ENCODE measurements at places on chromosomes 5 and 9.

DNA sequence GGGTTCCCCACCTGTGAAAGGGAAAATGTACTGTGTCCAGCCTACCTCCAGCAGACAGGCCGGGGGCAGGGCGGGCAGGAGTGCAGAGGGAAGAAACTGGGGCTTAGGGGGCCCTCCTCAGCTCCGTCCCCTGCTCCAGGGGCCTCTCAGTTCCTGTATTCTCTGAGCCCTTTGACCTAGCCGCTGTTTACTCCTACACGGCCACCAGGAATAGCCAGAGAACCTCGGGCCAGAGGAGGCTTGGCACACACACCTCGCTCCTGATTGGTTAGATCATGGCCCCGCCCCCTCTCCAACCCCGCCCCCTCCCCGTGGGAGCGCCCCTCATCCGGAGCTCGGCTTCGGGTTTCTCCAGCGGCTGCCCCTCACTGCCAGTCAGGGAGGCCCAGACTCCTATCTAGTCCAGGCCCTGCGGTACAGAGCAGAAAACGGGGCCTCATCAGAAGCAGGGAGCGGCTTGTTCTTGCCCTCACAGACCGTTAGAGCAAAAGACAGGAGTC is 2.2 kb downstream of the ST6GALNAC6 start:
- DNase-seq, result no peak

GRCh38 chr9:20579524-20580314 is 42.6 kb downstream of the MLLT3 start:
- no peak for DNase-seq

DNA sequence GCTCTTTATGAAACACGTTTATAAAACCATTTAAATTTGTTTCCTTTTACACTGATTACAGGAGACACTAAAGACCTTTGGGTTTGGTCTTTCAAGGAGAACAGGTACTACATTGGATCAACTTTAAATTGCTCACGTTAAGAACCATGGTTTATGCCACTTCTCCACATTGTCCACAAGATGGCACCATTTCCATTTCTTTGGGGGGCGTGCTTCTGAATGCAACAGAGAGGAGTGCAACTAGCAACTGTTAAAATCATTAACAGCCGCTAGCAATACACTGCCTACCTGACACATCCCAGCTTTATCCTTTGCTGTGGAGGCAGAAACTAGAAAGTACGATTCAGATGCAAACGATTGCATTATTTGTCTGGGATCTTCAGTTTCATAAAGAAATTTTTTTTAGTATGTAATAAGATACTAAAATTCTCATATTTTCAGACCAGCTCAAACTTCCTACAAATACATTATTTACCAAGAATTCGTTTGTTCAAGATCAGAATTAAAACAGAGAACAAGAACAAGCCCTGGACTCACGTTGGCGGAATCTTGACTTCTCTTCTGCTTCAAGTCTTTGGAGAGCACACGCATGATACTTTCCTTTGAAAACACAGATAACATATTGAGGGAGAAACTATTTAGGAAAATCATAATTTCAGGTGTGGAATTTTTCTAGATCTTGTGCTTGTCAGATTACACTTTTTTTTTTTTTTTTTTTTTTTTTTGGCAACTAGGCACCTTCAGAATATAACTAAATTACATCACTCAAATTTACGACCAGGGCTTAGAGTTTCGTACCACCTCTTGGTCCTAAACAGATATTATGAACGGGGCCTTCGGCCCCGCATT is 702 bp downstream of the CDC20B start:
- peak; percentile 88 for DNase-seq

DNA sequence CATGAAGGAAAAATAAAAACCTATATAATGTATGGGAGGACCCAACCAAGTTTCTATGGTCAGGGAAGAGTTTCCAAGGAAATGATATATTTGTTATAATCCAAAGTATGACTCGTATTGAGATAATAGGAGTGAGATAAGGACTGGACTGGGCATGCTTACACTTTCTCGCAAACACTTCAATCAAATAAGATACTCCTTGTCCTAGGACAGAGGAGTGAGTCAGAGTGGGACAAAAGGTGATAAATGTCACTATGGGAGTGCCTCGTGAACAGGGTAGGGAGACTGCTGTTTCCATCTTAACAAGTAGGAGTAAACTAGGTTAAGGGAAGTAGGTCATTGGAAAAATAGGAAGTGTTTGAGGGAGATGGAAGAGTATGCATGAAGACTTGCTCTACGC is 47.2 kb downstream of the MACIR start:
- DNase-seq, result no peak

DNA sequence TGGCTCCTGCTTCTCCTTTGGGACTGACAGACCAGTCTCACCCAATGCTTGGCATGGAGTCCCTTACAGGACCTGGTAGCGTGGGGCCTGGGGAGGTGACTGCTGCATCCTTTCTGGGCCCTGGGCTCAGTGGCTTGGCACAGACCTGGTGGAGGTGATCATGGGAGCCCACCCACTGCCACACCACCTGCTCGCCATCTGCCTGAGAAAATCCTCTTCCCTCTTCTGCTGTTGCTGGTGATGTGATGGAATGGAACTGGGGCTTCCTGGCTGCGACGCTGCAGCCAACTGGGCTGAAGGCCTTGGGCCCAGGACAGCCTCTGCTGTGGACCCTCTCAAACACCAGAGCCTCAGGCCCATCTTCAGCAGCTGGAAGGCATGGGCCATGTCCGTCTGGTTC is 122.5 kb upstream of the PANK3 start:
- DNase-seq, result no peak

- no peak for DNase-seq
These were observed 37.1 kb upstream of the GDNF start for GRCh38 chr5:37876943-37877342.

- DNase-seq, result no peak
These were observed 375.9 kb downstream of the KIF4B start for GRCh38 chr5:155389498-155389897.

- DNase-seq, result no peak
These were observed 366.9 kb upstream of the IRX2 start for GRCh38 chr5:3118340-3118739.

GRCh38 chr5:180133060-180133459 is 61.5 kb upstream of the RNF130 start:
- DNase-seq, result no peak

GRCh38 chr5:177317959-177318377 is 6.3 kb upstream of the MXD3 start:
- peak; percentile 46 for DNase-seq

DNA sequence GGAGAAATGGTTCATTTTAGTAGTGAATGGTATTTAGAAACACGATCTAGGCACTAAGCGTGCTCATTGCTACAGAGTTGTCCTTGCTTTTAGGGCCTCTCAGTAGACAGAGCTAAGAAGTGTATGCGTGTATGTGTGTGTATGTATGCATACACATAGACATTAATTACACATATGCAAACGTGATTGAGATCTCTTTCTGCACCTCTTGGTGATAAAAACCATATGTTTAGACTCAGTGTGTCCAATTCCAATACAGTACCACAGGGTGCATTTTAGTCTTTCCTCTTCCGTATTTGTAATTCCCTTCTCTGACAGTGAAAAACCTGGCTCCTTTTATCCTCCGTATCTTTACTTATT is 13.1 kb downstream of the TRIO start:
- no peak for DNase-seq

DNA sequence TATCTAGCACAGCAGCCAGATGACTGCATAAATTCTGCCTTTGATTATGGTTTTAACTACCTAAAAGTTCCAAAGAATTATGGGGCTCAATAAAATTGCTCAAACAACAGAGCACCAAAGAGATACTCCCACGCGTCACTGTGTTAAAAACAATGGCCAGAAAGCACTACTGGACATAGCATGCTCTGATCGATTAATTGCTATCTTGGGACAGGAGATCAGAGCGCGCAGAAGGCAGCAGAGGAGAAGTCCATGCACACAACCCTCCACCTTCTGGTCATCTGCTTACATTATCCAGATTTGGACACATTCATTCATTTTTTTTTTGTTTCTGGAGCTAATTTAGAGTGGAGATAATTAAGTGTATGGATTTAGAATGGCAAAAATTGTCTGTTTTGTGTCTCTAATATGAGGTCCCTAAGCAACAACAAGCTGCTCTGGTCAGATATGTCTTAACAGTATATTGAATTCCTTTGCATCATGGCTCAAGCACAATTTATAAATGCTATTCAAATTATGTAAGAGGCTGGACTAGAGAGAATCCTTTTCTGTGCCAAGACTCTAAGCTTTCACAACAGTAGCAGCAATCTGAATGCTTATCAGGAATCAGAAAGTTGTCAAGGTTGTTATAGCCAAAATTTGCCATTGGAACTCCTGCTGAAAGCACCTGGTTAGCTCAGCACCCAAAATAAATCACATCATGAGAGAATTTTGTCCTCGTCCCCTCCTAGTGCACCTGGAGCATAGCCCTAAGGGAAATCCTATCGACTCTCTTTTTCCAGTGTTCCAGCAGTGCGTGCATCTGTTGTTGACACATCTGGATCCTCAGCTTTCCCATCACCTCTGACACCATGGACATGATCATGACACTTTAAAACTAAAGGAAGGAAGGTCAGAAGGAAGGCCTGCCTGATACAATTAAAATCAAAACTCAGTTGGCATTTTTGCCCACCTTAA is 98.6 kb upstream of the HMHB1 start:
- no peak for DNase-seq

- no peak for DNase-seq
These were observed 7.6 kb upstream of the AK3 start for GRCh38 chr9:4748612-4749011.

- no peak for DNase-seq
These were observed 550.6 kb upstream of the CLINT1 start for GRCh38 chr5:158409507-158409906.

- no peak for DNase-seq
These were observed 99.7 kb upstream of the KIF2A start for GRCh38 chr5:62206150-62206829.

DNA sequence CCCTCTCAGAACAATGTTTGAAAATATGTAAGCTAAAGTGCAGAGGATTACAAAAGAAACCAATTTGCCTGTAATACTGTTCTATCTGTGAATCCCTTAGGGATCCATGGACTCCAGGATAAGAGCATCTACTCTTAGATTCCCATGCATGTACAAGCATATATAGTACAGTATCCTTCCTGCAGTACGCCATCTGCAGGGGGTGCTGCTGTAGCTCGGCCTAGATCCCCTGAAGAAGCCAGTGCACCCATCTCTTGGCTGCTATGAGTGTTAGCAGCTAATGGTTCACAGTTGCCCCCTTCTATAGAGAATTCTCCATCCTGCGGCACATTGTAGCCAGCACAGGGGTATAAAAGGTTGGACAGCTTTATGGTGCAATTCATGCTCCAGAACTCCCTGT is 61.8 kb upstream of the SLC30A5 start:
- DNase-seq, result no peak

DNA sequence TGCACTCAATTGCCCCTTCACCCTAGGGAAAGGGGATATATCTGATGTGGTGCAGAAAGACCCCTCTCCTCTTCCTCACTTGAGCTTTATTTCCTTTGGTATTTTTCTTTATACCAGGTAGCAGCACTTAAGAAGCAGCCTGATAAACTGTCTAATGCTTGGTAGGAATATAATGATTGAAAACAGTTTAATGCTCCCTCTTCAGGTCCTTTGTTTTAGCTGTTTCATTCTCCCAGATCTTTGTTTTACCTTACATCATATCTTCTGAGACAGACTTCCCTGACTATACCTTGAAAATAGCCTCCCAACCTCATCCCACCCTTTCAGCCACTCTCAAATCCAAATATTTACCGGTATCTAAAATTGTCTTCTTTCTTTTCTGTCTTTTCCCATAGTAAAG is 87.9 kb downstream of the NUDT12 start:
- DNase-seq, result no peak

DNA sequence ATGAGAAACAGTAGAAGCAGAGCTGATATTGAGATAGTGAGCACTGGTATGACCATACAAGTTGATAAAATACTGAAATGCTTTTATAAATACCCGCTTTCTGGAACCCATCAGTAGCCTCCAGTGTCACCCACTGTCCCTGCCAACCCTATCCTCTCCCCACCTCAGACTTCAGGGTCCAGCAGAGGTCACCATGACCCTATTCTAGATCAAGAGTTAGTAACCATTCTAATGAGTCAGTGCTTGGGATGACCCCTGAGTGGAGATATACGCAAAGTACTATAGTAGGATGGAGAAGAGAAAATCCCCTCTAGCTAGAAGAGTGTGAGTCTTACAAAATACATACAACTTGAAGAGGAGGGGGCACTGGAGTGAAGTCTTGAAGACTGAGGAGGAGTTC is 297.9 kb upstream of the BRINP1 start:
- no peak for DNase-seq

- DNase-seq, result peak; percentile 5
These were observed 146.3 kb downstream of the ERCC6L2 start for GRCh38 chr9:96021551-96022444.

DNA sequence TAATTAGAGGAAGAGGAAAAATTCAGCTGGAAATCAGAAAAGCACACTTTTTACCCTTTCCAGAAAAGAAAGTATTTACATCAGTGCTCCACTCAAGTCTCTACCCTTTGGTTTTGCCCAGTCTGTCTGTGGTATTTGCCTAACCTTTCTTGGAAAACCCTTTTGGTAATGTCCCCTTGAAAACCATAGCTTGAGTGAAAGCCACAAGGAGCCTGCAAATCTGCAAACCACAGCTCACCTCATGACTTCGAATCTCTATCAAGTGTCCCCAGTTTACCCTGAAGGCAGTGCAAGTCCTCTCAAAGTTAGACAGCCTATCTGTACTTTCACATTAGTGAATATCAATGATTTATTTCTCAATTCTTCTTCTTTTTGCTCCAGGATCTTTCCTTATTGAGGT is 162.1 kb upstream of the TSLP start:
- no peak for DNase-seq

DNA sequence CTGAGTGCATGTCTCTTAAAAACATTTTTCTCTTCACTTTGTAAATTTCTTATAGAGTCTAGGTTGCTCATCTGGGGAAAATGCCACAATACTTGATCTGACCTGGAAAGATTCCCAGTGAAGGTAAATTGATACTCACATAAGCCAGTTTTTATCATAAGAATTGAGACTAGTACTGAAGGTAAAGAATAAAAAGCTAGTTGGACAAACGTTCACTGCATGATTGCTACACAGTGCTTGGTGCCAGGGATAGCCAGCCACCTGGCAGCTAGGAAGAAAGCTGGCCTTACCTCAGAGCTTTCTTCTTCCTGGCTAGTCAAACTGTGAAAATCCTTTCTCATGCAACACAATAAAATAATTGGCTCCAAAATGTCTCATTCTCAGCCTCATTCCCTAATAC is 77.1 kb downstream of the MUSK start:
- DNase-seq, result no peak

- peak; percentile 44 for DNase-seq
These were observed 63.5 kb downstream of the DUSP1 start for GRCh38 chr5:172707285-172708182.

DNA sequence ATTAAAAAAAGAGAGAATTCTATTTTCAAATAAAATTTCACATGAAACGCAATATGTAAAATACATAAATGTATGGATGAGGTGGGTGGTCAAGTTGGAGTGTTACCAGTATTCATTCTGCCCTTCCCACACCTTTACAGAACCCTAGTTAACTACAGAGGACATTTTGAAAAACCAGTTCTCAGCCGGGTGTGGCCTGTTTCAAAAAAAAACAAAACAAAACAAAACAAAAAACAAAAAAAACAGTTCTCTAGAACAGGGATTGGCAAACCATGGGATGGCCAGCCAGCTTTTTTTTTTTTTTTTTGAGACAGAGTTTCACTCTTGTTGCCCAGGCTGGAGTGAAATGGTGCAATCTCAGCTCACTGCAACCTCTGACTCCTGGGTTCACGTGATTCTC is 28.4 kb upstream of the HK3 start:
- no peak for DNase-seq

GRCh38 chr9:3863111-3863528 is 337.3 kb upstream of the RFX3 start:
- DNase-seq, result no peak

- no peak for DNase-seq
These were observed 153.5 kb upstream of the SH3GL2 start for GRCh38 chr9:17425384-17425783.
